Skeletal muscle cell (primary cell): ENCODE measurements at places on chromosomes 5 and 9.

GRCh38 chr5:177427211-177427822, 841 bp downstream of the GRK6 start:
- DNase-seq = no peak

GRCh38 chr9:7119612-7120011, 361.8 kb downstream of the KDM4C start:
- no peak for DNase-seq

DNA sequence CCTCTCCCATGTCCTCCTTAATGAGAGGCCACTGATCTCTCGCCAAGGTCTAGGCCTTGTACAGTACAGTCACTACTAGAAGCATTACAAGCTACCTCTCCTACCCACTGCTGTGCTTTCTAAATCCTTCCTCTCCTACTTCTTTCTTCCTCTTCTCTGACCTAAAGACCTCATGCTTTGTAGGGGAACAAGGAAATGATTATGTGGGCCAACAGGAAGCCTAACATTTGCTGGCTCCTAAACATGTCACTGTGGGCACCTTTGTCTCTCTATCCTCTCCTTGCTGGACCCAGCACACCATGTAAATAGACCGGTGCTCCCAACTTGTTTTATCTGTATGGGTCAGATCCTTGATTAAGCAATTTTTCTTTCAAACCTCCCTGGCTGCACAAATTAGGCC, 16.7 kb downstream of the SLC28A3 start:
- DNase-seq = no peak

DNA sequence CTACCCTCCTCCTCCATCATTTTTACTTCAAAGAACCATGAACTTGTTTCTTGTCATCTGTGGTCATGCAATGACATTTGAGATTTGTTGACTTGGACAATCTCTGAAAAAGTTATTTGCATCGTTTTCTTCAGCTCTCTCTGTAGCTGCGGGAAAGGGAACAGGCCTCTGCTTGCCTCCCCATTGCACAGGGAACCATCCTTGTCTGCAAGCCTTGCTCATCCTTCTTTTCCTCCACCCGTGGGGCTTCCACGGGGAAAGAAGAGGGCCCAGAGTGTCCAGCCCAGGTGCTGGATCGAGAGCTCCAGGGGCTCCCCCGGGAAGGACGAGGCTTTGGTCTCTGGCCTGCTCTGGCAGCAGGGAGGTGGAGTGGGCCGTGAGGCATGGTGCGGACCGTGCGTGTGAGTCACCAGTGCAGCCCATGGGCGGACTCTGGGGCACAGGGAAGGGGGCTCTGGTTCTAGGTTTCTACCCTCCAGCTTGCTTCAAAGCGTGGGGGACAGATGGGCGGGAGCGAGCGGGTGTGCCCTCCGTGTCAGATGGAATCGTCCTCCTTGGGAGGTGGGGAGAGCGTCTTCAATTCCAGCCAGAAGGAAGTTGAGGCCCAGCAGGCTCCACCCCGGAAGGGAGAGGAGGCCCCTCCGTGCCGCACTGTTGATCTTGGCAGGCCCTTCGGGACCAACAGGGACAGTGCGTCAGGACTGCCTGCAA, 6.0 kb upstream of the IRX4 start:
- no peak for DNase-seq

- no peak for DNase-seq
These were observed at the start of gene OCLN for GRCh38 chr5:69492391-69492922. Gene OCLN (plus strand): TSS chr5:69492790. CDS start chr5:69504245, 11,455 bp downstream.

- DNase-seq = no peak
These were observed 19.3 kb downstream of the ACO1 start for GRCh38 chr9:32403567-32404260.

DNA sequence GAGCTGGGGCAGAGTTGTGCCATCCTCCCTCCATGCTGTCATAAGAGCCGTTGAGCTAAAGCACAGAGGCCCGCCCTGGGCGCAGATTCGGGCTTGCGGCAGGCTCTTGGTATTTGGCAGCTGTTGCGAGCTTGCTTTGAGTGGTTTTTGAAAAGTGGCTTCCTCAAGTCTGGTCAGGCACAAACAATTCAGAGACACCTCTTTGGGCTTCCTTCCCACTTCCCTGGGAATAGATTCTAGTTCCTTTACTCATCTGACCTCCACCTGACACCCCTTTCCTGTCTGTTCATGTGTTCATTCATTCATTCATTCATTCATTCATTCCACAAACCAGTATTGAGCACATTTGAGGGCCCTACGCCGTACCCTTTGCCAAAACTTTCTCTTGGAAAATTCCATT, 27.4 kb downstream of the NCS1 start:
- DNase-seq = no peak

DNA sequence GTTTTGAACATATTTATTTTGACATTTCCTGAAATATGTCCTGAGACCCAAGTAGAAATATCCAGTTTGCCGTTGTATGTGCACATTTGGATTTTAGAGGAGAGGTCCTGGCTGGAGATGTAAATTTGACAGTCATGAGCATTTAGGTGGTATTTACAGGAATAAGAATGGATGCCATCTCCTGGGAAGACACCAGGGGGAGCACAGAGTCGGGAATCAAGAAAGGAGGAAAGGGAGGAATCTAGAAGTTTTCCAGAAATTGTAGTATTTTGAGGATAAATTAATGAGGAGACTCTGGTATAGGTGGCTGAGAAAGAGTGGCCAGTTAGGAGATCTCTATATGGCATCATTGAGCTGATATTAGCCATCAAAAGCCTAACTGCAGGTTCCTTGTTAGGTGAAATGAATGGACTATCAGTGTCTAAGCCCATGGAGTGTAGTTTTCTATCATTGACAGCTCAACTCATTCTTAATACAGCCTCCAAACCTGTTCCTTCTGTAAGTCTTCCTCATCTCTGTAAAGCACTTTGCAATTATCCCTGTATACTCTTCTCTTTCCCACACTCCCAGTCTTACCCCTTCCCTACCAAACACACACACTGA, 7.2 kb downstream of the GAPT start:
- DNase-seq = peak; percentile 5

- DNase-seq = no peak
These were observed 118.7 kb downstream of the TENT4A start for GRCh38 chr5:6831678-6832671.

DNA sequence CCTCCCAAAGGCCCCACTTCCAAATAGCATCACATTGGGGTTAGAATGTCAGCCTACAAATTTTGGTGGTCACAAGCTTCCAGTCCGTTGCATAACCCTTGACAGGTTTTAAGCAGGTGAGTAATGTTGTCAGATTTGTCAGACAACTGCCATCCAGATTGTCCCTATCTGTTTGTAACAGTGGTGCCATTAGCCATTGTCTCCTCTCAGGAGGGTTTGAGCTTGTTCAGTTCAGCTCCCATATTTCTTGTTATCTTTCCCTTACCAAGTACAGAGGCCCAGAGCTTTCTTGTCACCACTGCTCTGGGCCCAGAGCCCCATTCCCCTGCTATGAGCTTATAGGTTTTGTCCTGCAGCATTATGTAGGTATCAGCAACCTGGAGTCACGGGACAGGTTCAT, 14.8 kb upstream of the GSN start:
- DNase-seq = no peak

DNA sequence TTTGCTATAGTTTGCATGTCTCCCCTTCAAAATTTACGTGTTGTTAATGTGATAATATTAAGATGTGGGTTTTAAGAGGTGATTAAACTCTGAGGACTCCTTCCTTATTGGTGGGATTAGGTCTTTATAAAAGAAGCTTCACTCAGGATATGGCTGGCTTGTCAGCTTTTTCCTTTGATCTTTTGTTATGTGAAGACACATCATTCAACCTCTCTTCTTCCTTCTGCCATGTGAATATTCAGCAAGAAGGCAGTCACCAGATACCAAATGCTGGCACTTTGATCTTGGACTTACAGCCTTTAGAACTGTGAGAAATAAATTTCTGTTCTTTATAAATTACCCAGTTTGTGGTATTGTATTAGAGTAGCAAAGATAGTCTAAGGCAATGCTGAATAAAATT, 855.9 kb upstream of the CDH10 start:
- no peak for DNase-seq

GRCh38 chr5:163434401-163434866, 3.0 kb upstream of the CCNG1 start:
- no peak for DNase-seq

- DNase-seq = no peak
These were observed 173.0 kb downstream of the MACROH2A1 start for GRCh38 chr5:135225856-135226560.

DNA sequence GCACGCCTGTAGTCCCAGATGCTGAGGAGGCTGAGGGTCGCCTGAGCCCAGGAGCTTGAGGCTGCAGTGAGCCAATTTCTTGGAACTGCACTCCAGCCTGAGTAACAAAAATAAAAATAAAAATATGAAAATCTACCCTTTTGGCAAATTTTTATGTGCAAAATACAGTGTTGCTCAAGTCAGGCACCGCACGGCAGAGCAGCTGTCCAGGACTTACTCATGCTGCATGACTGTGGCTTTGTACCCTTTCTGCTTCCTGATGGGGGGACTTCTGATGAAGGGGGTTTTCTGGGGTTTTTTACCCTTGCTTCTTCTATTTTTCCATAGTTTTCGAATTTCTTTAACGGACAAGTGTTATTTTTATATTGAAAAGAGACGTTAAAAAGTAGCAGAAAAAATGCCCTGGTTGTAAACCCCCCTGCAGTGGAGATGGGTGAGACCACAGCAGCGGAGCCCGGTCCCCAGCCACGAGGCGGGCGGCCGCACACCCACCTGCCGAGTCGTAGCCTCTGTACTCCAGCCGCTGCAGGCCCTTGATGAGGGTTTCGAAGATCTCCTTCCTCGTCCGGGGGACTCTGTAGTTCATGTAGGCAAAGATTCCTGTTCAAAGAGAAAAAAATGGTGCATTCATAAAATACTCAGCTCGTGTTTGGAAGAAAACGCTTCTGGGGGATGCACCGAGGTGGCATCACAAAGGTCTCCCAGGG, 15.0 kb downstream of the GFPT2 start:
- DNase-seq = no peak

- DNase-seq = no peak
These were observed 789.7 kb upstream of the ZNF608 start for GRCh38 chr5:125536095-125536494.

GRCh38 chr9:131810351-131811170, 70.7 kb upstream of the RAPGEF1 start:
- no peak for DNase-seq

- no peak for DNase-seq
These were observed 22.3 kb upstream of the EGFL7 start for GRCh38 chr9:136640171-136641111.

DNA sequence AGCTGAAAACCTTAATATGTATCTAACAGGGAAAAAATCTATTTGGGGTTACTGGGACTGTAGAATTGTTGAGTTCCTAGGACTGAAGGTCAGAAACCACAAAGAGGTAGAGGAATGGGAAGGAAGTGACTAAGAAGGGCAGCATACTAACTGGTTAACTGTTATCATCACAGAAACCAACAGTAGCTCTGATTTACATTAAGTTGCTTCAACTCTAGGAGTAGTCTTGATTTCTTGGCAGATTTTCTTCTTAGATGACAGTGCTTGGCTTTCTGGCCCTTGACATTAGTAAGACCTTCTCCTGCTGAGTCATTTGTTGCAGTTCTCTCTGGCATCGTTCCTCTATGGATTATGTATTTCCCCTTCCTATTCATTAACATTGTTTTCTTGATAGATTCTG, 116.1 kb upstream of the RASA1 start:
- DNase-seq = peak; percentile 86

GRCh38 chr9:110950041-110950645, 88.1 kb downstream of the LPAR1 start:
- no peak for DNase-seq

DNA sequence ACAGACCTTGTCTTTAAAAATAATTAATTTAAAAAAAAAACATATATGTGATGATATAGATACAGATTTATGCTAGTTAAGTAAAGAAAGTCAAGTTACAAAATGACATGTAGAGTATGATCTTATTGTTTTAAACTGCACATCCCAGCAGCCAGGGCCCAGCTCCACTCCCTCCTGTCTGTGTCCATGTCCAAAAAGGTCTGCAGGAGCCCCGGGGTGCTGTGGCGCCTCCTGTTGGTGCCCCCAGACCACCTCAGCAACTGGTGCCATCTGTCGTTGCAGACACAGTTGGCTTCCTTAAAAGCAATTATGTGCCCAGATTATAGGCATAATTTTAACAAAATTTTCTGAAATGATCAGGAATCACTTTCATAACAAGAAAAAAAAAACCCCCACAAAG, 33.3 kb downstream of the IPPK start:
- DNase-seq = no peak

GRCh38 chr5:96381526-96381925, 51.5 kb downstream of the PCSK1 start:
- DNase-seq = no peak

DNA sequence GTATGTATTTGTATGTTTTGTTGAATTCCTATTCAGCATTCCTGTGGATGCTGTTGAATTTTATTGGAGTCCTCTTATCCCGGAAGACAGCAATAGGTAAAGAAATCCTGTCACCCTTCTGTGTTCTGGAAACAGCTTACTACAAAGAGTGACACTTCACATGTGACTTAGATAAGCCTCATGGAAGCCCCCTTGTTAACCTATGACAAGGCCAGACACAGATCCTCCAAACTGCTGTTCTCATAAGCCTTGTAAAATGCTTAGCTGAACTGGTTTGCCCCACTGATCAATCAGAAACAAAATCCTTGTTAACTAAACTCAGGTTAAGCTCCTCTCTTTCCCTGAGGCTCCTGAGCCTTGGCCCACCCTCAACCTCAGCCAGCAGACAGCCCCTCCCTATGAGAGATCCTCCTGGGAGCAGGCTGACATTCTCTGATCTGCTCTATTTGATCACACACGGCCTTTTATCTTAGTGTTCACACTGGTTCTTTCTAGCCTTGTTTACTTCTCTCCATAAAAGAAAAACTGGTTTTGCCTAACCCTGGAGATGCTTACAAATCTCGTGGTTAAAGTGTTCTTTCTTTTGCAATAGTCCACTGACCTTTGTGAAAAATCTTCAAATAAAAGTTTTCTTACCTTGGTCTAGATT, 29.4 kb upstream of the ATP6V1G1 start:
- no peak for DNase-seq

- DNase-seq = no peak
These were observed 159.4 kb downstream of the RASEF start for GRCh38 chr9:82903503-82903902.

DNA sequence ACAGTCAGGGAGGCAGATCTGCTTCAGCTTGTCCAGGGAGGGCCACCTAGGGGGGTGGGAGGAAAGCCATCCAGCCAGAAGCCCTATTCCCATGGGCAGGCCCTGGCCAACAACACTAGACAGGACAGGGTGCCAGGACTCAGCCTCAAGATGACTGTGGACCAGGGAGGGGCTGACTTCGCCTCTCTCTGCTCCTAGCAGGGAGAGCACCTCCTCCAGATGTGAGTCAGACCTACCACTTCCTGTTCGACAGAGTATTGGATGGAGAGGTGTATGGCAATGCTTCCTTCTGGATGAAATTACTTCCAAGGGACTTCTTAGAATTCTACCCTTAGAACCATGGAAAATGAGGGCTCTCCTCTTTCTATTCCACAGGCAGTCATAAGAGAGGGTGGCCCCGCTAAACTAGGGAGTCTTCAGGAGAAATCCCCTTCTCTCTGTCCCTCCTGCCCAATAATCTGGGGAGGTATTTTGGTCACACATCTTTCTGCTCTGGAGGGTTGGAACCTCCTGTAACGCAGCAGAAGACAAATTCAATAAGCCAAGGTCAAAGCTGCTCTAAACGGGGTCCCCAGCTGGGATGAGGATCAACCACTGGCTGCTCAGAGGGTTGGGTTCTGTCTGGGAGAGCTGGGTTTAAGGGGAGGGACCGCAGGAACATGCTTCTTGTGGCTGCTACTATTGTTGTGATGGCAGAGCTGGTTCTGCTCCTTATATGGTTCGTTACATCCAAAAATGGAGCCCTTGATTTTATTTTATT, 23.2 kb upstream of the RCL1 start:
- DNase-seq = no peak
